ENCODE measurements at places on chromosomes 4 and X.

GRCh38 chr4:132809298-132810032 lies 339.6 kb upstream of the PCDH10 start:
- no peak for DNase-seq

DNA sequence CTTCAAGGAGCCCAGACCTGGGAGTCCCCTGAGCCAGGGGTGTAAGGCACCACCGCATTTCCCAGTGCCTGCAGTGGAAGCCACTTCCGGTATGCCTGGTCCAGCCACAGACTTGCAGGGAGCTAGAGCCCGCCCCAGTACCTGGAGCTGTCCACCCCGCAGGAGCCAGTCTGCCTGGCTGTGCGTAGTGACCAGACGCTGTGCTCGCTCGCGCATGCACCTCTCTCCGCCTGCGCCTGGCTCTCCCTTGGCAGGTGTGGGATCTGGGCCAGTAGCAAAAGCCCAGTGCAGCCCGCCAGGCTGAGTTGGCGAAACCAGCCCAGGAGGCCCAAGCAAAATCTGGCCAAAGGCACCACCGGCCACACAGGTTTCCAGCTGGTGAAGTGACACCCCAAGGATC lies 973.7 kb upstream of the AGA start:
- DNase-seq, result no peak

DNA sequence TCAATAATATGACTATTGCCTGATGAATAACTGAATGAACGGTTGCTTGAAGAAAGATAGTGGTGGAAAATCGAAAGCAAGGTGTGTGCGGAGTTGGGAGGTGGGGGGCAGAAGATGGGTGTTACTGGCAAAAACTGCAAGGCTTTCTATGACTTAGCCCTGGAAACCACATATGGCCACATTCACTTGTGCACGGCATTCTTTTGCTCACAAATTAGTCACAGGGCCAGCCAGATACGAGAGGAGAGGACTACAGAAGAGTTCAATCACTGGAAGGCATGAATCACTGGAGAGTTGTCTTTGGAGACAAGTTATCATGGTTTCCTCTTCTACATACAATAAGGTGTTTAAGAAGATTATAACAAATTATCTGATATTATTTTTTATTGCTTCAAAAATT lies 626.5 kb upstream of the CPEB2 start:
- DNase-seq, result no peak

GRCh38 chr4:17662694-17663093 lies 48.3 kb downstream of the MED28 start:
- DNase-seq, result peak; percentile 18

DNA sequence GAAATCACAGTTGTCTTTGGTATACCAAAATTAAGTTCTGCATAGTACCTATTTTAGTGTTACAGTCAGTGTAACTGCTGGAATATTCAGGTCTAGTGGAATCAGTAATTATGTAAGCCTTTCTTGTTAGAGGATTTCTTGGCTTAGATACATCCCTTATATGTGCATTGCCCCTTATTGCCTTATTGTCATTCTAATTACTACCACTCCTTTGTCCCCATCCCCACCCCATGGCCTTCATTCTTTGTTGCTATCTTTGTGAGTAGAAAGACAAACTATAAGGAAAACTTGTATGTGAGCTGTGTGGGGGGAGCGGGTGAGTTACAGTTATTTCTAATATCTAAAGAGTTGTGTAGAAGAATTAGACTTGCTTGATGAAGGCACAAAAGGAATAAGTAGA lies 36.9 kb upstream of the RPA4 start:
- DNase-seq, result no peak

DNA sequence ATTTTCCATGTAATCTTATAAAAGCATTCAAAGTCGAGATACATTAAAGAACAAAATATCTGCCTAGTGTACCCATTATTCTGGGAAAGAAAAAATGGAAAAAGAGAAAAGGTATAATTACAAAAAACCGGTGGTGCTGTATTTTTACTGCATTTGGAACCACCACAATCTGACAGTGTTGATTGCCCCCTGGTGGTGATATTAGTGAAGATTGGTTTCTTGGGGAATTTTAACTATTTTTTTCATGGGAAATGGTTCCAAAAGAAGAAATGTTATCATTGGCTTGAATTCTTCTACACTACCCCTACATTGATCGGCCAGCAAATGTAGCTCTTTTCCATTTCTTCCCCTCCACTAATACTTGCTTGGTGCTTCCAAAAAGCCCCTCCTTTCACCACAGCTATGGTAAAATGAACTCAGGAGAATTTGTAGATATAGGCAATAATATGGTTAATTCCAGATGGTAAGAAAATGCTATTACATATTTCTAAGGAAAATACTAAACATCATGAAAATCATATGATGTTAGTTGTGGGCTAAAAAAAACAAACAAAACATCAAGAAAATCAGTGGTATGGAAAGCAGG lies 50.0 kb downstream of the COX18 start:
- DNase-seq, result peak; percentile 7

DNA sequence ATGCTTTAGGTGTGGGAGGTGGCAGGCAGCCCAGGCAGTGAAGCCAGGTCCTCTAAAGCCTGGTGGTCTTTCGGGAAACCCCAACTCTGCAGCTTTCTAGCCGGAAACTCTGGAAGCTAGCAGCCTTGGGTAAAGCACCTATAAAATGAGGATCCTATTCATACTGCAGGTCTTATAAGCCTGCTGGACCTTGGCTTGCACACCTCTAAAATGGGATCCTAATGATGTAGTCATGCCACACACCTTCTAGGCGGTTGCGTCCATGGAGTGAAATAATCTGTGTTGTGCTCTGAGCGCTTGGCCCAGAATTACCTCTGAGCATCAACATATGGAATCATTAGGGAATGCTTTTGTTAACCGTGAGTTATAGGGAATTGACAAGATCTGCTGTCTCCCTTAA lies 36.0 kb upstream of the STS start:
- no peak for DNase-seq

DNA sequence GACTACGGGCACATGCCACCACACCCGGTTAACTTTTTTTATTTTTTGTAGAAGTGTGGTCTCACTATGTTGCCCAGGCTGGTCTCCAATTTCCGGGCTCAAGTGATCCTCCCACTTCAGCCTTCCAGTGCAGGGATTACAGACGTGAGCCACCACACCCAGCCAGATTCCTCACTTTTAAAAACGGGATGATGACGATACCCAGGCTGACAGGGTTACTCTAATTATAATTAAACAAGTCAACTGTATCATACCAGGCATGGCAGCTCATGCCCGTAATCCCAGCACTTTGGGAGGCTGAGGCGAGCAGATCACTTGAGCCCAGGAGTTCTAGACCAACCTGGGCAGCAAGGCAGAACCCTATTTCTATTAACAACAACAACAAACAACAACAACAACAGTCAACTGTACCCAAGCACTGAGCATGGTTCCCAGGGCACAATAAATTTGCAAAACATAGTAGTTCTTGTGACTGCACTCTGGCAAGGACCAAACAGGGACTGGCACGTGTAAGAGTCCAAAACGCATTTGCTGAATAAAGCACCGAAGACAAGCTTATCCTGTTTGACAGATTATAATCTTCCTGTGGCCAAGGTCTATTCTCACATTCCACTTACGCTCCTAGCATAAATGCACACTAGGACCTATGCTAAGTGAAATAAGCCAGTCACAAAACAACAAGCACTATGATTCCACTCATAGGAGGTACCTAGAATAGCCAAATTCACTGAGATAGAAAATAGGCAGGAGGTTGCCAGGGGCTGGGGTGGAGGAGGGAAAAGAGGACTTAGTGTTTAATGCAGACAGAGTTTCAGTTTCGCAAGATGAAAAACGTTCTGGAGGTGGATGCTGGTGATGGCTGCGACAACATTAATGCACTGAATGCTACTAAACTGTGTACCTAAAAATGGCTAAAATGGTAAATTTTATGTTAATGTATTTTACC lies 77.5 kb downstream of the IRF2 start:
- DNase-seq, result no peak

DNA sequence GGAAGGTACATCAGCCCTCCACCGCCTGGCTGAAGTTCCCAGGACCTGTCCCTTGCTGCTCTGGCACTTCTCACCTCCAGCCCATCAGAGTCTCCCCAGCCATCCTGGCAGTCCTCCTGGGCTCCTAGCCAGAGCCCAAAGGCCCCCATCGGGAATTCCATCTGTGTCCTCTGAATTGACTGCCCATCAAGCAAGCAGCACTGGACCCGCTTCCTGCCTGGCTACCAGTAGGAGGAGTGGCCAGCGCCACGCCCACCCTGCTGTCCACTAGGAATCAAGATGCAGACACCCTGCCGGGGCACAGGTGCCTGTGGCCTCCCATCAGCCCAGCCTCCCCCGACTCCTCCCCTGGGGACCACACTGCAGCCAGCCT lies 47.2 kb downstream of the C4orf50 start:
- DNase-seq, result no peak

DNA sequence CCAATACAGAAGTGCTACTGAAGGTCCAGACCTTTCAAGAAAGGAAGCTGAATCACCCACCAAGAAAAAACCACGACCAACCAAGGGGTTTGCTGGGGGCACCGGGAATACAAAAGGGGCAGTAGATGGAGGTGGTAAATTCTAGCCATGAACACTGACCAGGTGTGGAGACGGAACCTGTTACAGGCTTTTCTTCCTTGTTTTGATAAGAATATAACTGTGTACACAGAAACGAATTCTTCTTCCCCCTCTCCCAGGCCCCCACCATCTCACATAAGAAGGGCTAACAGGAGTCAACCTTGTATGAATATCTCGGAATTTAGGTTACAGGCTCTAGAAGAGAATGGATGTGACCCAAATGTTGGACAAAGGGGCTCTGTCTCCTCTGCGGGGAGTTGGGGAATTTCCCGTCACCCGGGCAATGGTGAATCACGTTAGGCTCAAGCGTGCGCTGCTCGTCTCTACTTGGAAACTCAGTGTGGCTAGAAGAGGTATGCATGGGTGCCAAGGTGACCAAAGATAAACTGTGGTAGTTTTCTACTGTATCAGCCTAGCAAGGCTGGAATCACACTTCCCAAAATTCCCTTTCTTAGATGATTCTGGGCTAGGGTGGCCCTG lies 87.0 kb downstream of the AFAP1 start:
- DNase-seq, result peak; percentile 51

GRCh38 chr4:39331191-39331590 lies 35.0 kb downstream of the RFC1 start:
- no peak for DNase-seq

GRCh38 chrX:13903405-13903804 lies 86.5 kb upstream of the GPM6B start:
- no peak for DNase-seq

DNA sequence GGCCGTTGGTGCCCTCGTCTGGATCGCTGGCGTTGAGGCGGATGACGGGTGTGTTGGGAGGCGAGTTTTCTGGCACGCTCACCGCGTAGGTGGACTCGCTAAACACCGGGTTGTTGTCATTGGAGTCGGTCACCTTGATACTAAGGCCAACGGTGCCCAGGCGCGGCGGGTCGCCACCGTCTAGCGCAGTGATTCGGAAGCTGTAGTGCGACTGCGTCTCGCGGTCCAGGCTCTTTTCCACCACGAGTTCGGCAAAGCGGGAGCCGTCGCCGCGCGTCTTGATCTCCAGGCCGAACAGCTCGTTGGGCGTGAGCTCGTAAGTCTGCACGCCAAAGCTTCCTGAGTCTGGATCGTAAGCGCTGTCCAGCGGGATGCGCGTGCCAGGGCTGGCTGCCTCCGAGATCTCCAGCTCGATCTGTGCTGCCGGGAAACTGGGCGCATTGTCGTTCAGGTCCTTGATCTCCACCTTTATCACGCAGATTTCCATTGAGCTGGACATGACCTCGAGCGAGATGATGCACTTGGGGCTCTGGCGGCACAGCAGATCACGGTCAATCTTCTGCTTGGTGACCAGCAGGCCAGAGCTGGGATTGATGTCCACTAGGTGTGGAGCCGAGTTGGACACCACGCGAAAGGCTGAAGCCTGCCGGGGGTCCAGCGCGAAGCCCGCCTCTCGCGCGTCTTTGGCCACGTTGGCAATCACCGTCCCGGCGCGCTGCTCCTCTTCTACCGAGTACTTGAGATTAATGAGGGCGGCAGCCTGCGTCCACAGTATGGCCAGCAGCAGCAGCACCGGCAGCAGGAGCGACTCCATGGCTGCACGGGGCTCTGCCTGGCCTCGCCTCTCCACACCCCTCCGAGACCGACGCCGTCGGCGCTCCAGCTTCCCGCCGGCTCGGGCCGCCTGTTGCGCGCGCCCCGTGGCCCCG lies 2.0 kb downstream of the PCDH19 start:
- DNase-seq, result no peak

DNA sequence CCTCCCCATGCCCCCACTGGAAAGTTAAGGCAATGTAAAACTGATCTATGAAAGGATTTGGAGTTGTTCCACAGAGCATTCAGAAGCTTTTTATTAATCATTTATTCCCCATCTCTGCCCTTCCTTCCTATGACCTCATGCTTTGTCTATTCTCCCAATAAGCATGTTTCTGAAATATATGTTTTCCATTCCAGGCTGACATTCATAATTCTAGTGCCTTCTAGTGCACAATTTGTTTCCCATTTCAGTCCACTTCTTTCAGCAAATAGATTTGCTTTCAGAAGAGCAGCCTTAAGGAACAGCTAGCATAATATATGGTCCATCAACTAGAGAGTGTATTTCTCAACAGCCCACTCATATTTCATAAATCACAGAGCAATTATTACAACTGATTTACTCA lies 77.1 kb upstream of the ATXN3L start:
- no peak for DNase-seq

DNA sequence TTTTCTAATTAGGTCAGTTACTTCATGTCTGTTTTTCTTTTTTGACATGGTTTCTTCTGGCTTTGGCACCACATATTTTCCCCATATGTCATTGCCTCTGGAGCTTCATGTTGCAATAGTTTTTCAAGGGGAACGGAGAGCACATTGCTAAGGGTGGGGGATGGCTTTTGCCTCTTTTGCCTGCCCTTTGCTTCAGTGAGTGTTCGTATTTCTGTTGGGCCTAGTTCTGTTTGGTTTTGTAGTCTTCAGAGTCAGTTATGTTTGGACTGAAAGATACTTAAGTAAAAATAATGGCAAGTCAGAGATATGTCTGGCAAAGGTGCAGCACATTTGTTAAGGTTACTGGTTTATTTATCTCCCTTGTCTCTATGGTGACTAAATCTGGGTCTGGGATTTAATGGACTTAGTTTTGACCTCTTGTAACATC lies 29.1 kb downstream of the FHL1 start:
- DNase-seq, result peak; percentile 64

- no peak for DNase-seq
These were observed 4.8 kb upstream of the FBXL5 start for GRCh38 chr4:15659768-15660570.

GRCh38 chr4:76198411-76199237 lies 15.0 kb downstream of the SCARB2 start:
- DNase-seq, result no peak

GRCh38 chr4:67103001-67103747 lies 442.1 kb downstream of the CENPC start:
- no peak for DNase-seq

DNA sequence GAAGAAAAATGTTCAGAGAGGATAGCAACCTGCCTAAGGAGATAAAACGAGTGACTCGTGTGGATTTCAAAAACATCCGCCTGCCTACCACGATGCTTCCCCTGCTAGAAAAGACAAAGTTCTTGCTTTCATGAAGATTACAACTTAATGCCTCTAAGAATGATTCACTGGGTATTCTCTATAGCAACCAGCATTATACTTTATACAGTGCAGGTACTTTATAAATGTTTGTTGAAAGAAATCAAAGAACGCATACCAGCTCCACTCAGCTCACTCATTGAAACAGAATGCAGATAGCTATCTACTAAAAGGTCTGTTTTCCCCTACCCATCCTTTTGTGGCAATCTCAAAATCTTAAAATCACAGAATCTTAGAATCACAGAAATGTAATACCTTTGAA lies 33.7 kb downstream of the GASK1B start:
- DNase-seq, result no peak

All from kidney epithelial cell (primary cell).